Caco-2 (cell line): ENCODE measurements at places on chromosomes 3 and 15.

GRCh38 chr15:79896131-79896633 is 632 bp downstream of the MTHFS start:
- DNase-seq: no peak

GRCh38 chr3:159763011-159763601 is 225.5 kb upstream of the IL12A start:
- DNase-seq: peak; percentile 60

GRCh38 chr15:92796161-92796611 is 103.9 kb upstream of the CHD2 start:
- DNase-seq: peak; percentile 73

- DNase-seq: no peak
Measured at GRCh38 chr3:89002191-89002590, 105.2 kb upstream of the EPHA3 start.

DNA sequence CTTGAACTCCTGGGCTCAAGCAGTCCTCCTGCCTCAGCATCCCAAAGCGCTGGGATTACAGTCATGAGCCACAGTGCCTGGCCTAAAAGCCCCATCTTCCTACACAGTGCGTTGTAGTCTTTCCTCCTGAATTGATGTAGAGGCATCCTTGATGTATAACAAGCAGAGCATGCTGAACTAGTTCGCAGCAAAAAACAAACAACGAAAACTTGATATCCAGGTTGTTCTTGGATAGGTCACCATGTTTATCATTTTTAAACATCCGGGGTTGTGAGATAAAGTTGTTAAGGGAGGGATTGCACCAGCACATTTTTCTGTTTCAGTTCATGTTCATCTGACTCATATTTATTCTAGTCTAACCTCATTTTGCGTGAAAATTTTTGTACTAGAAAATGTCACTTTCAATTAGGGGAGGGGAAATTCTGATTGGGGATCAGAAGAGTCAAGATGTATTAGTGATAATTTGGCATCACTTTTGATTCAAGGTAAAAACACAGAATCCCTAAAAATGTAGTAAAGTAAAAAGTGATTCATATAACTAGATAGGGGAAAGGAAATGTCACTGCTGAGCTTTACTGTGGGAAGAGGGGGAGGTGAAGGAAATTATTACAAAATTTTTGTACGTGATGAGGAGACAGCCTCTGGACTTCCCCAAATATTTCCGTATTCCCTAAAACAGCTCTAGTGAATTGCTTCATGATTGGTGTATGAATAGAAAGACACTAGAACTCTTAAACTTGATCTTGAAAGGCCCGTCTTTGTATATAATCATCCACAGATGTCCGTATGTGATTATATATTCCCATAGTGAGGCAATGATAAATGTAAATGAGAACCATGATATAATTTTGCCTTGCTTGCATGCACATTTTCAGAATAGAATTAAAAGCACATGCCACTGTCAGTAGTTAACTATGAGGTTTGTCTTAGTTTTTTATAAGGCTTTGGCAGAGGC is 22.9 kb downstream of the RAB8B start:
- no peak for DNase-seq

- no peak for DNase-seq
Measured at GRCh38 chr3:192339214-192339613, 388.1 kb downstream of the FGF12 start.

- no peak for DNase-seq
Measured at GRCh38 chr3:193895409-193895808, 240.5 kb upstream of the HES1 start.

DNA sequence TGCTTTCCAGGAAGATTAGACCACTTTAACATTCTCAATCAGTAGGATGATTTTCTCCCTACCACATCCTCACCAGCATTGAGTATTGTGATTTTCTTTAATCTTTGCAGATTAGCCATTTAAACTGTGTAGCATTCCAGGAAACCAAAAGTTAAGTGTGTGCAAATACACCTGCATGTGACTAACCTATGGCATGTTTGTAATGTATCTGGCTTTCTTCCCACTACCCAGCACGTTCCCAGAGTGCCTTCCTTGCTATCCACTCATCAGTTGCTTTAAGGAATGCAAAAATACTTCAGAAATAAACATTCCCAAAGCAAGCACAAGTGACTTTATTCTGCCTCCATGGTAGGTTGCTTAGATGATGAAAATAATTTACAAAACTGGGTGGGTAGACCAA is 74.2 kb downstream of the ATG7 start:
- no peak for DNase-seq

GRCh38 chr15:34258151-34258550 is 33.3 kb downstream of the EMC4 start:
- no peak for DNase-seq

DNA sequence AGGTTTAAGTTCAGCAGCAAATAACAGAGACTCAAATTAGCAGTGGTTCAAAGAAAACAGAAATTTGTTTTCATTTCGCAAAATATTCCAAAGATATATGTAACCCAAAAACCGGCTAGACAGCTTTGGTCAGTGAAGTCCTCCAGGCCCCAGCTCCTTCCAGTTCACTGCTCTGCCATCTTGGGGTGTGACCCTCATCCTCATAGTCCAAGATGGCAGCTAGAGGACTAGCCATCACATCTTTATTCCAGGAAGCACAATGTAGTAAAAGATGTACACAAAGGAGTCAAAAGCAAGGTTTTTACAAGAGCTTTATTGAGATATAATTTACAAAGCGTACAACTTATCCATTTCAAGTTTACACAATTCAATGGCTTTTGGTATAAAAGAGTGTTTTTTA is 107.1 kb downstream of the LIPC start:
- no peak for DNase-seq

GRCh38 chr15:90807786-90808086 is 60.7 kb upstream of the FURIN start:
- DNase-seq: no peak

DNA sequence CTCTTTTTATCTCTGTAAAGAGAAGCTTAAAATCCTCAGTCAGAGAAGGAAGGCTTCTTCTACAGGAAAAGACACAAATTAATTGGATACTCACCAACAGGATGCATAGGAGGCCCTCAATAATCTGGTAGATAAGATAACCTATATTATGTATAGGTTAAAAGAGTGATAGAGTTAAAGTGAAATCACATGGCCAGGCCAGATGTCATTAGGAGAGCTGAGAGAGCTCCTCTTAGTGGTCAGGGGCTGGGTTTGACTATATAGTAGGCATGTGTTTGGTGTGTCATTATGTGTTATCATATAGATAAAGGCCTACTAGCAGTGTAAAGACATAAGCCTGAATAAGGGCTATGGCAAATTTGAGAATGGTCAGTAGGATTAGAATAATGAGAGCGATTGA is 479.3 kb downstream of the EPHA3 start:
- no peak for DNase-seq

DNA sequence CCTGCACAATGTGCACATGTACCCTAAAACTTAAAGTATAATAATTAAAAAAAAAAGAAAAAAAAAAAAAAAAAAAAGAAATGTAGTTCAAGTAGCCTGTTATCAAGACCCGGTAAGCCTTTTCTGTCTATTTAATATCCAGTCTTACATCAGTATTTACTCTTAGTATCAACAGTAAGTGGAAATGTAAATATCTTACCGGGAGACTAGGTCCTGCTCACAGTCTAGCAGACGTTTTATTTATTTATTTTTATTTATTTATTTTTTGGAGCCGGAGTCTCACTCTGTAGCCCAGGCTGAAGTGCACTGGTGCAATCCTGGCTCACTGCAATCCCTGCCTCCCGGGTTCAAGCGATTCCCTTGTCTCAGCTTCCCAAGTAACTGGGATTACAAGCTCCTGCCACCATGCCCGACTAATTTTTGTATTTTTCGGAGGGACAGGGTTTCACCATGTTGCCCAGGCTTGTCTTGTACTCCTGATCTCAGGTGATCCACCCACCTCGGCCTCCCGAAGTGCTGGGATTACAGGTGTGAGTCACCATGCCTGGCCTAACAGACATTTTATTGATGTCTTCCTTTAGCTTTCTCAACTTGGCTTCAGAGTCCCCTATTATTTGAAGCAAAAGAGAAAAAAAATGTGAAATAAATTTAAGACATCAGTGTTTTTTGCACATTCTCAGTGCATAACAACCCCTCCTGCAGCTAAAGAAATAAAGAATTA is 19.9 kb downstream of the C2CD4B start:
- no peak for DNase-seq

DNA sequence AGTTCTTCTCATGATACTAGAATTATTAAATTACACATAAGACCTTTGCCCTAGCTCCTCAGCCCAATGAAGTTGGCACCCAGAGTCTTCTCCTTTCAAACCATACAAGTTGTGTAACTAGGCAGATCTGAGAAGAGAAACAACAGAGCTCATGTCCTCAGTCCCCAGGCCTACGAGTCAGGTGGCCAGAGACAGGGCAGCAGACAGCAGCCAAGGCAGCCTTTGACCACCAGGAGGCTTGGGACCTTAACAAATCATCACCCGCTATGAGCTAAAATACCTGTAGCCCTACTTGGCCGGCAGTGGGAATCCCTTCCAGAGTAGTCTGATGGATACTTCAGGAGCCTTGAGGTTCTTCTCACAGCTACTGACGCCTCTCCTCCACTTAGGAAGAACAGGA is 18.3 kb downstream of the STIMATE start:
- DNase-seq: peak; percentile 20

GRCh38 chr3:197508051-197508451 is 47.7 kb downstream of the BDH1 start:
- DNase-seq: no peak

- DNase-seq: no peak
Measured at GRCh38 chr3:115281697-115282675, 134.9 kb upstream of the ZBTB20 start.

- DNase-seq: no peak
Measured at GRCh38 chr3:52848617-52849016, 13.8 kb upstream of the MUSTN1 start.

GRCh38 chr3:125239266-125239665 is 26.7 kb upstream of the SLC12A8 start:
- DNase-seq: no peak

- DNase-seq: no peak
Measured at GRCh38 chr15:92195241-92195640, 198.4 kb upstream of the ST8SIA2 start.

GRCh38 chr15:46456456-46456855 is 821.6 kb downstream of the SQOR start:
- no peak for DNase-seq

- DNase-seq: no peak
Measured at GRCh38 chr3:141681390-141681780, 56.7 kb upstream of the RNF7 start.

DNA sequence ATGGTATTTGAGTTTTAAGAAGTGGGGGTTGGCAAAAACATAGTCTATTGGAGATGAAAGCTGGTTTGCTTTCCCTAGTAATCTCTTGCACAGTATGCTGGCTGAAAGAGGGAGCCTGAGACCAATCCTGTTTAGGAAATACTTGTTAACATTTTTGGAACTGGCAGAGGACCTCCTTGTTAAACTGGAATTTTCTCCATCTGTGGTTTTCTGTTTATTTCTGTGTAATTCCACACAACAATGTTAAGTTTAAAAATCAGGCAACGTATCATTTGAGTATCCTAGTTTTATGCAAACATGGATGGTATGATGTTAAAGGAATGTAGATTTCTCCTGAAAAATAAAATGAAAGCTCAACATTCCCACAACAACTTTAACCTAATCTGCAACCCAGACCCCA is 536.0 kb upstream of the TBL1XR1 start:
- DNase-seq: no peak

DNA sequence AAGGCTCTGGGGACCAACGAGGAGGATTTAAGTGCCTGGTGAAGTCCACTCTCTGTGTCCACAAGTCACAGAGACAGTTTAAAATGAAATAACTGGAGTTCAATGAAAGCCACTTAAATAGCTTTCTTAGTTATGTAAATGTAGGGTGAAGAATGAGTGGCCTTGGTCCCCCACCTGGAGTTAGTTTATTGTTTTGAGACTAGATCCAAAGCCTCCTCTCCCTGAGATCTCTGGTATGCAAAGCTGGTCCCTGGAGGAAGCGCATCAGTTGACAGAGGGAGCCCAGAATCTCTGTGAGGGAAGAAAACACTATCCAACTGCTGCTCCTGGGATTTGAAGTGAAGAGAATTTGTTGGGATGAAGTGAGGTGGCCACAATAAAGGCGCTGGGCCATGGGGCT is 40.5 kb downstream of the EXOG start:
- no peak for DNase-seq

- DNase-seq: no peak
Measured at GRCh38 chr3:32220006-32220405, 18.5 kb upstream of the CMTM8 start.

DNA sequence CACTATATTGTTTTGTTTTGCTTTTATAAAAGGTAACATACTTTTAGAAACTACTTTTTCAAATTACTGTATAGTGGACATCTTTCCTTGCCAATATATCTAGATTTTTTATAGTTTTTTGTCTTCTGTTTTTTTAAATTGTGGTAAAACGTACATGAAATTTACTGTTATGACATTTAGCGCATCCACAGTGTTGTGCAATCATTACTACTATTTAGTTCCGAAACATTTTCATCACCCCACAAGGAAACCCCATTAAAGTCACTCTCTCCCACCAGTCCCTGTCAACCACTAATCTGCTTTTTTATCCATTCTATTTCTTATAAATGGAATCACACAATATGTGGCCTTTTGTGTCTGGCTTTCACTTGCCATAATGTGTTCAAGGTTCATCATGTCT is 54.8 kb downstream of the TMEM266 start:
- DNase-seq: no peak

DNA sequence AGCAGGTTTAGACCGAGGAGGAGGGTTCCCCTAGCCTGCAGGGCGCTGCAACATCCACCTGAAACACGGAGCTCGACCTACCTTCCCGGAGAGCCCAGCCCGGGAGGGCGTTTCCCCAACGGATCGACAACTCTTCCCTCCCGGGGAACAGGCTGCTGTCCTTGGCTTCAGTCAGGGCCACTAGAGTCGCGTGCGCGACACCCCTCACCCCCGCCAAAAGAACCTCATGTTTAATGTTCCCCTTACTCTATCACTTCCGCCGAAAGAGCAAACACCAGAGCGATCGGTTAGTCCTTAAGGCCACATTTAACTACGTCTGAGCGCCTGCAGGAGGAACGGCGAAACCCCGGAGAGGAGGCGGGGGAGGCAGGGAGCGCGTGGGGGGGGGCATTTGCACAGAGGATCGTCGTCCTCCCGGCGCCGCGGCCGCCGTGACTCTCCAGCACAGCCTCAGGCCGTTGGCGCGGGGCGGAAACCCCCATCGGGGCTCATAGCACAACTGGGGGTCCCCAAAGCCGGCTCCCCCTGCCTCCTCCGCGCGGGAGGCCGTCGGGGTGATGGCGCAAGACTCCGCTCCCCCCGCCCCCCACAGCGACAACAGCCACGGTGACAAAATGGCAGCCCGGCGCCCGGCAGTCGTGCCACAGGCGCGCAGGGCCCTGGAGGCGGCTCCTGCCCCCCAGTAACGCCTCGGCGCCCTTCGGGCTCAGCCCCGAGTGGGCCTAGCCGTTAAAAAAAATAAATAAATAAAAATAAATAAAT is 3.2 kb downstream of the ANP32A start:
- peak; percentile 67 for DNase-seq

- no peak for DNase-seq
Measured at GRCh38 chr3:110180733-110181132, 843.4 kb upstream of the DPPA4 start.
